ENCODE measurements at places on chromosomes 7 and 10.

- DNase-seq: no peak
- H3K27me3 ChIP-seq: no peaks in the 10 kb centered on the region
- H3K36me3 ChIP-seq: no peaks in the 10 kb centered on the region
- H3K27ac ChIP-seq: no peak overlapping the region
- no peaks in the 10 kb centered on the region for H3K4me1 ChIP-seq
Measured at GRCh38 chr7:15057272-15057671, 154.7 kb upstream of the DGKB start.

GRCh38 chr7:8284606-8285005 lies 22.6 kb upstream of the ICA1 start:
- H3K27me3 ChIP-seq: no peaks in the 10 kb centered on the region
- no peak overlapping the region for H3K4me3 ChIP-seq
- DNase-seq: no peak
- no peaks in the 10 kb centered on the region for H3K4me1 ChIP-seq
- H3K36me3 ChIP-seq: no peaks in the 10 kb centered on the region

- no peak overlapping the region for H3K27ac ChIP-seq
- H3K4me3 ChIP-seq: no peak overlapping the region
- no peaks in the 10 kb centered on the region for H3K4me1 ChIP-seq
- DNase-seq: no peak
Measured at GRCh38 chr10:132363376-132363775, 31.4 kb downstream of the LRRC27 start.

- H3K4me3 ChIP-seq: no peak overlapping the region
- H3K27ac ChIP-seq: no peak overlapping the region
- H3K4me1 ChIP-seq: no peaks in the 10 kb centered on the region
- no peaks in the 10 kb centered on the region for H3K27me3 ChIP-seq
- DNase-seq: no peak
Measured at GRCh38 chr7:11726794-11727155, 105.2 kb downstream of the THSD7A start.

DNA sequence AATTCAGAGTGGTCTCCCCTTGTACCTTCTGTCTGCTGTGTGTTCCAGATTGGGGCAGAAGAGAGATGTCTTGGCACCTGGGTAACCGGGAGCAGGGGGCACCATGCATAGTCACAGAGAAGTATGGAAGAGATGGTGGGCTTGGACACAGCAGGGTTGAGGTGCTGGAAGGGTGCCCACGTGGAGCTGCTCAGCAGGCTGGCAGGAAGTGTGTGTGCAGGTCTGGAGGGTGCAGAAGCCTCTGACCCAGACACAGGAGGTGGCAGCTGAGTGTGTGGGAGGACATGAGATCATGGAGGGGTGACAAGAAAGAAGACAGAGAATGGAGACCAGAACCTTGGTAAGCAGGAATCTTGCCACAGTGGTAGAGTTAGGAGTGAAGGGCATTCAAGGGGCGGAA lies 42.3 kb upstream of the DUSP5 start:
- DNase-seq: no peak
- no peak overlapping the region for H3K4me3 ChIP-seq
- H3K4me1 ChIP-seq: peaks cover 37% of the 10 kb centered on the region
- H3K36me3 ChIP-seq: no peaks in the 10 kb centered on the region

GRCh38 chr7:50792342-50793119 lies 9.8 kb upstream of the GRB10 start:
- H3K4me3 ChIP-seq: peak overlapping the region; percentile 66
- H3K36me3 ChIP-seq: no peaks in the 10 kb centered on the region
- DNase-seq: no peak
- H3K27me3 ChIP-seq: peaks cover 39% of the 10 kb centered on the region

DNA sequence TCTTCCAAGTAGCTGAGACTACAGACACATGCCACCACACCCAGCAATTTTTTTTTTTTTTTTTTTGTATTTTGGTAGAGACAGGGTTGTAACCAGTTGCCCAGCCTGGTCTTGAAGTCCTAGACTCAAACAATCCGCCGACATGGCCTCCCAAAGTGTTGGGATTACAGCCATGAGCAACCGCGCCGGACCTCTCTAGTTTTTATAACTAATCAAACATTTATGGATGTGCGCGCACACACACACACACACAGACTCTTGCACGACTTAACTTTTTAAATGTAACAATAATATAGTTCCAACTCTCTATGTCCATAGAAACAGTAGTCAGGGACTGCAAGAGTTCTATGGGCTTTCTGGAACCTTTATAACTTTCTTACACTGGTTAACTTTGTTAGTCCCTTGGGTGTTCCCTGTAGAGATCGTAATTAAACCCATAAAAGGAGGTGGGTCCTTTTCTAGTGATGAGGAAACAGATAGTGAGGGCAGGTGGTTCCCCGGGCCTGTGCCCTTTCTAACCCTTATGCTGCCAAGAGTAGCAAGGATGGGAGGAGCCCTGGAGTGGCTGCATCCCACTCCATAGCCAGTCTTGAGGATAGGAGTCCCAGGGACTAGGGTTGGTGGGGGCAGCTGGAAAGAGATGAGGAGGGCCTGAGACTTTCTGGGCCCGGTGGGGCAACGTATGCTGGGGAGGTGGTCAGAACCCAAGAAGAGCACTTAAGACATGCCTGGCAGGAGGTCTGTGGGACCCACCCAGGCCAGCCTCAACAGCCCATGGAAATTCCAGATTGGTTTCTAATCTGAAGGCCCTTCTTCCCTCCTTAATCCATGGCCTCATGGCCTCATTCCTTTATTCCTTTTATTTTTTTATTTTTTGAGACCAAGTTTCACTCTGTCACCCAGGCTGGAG lies 8.6 kb downstream of the MARVELD1 start:
- no peak overlapping the region for H3K27ac ChIP-seq
- no peak for DNase-seq
- H3K4me3 ChIP-seq: no peak overlapping the region
- H3K27me3 ChIP-seq: peaks cover 56% of the 10 kb centered on the region

- no peak overlapping the region for H3K27ac ChIP-seq
- H3K36me3 ChIP-seq: no peaks in the 10 kb centered on the region
- DNase-seq: no peak
- H3K4me1 ChIP-seq: peaks cover 6% of the 10 kb centered on the region
- no peaks in the 10 kb centered on the region for H3K27me3 ChIP-seq
Measured at GRCh38 chr10:35225204-35225603, 98.6 kb downstream of the CREM start.

GRCh38 chr10:128049226-128050120 lies 76.8 kb downstream of the MKI67 start:
- no peaks in the 10 kb centered on the region for H3K36me3 ChIP-seq
- H3K4me1 ChIP-seq: peaks cover 92% of the 10 kb centered on the region
- peak overlapping the region; percentile 50 for H3K4me3 ChIP-seq
- H3K27ac ChIP-seq: peak overlapping the region; percentile 89

- no peak for DNase-seq
- H3K27me3 ChIP-seq: no peaks in the 10 kb centered on the region
- peaks cover 18% of the 10 kb centered on the region for H3K4me1 ChIP-seq
- H3K36me3 ChIP-seq: no peaks in the 10 kb centered on the region
- H3K4me3 ChIP-seq: no peak overlapping the region
- no peak overlapping the region for H3K27ac ChIP-seq
Measured at GRCh38 chr10:126903656-126904360, 1.4 kb upstream of the DOCK1 start.

DNA sequence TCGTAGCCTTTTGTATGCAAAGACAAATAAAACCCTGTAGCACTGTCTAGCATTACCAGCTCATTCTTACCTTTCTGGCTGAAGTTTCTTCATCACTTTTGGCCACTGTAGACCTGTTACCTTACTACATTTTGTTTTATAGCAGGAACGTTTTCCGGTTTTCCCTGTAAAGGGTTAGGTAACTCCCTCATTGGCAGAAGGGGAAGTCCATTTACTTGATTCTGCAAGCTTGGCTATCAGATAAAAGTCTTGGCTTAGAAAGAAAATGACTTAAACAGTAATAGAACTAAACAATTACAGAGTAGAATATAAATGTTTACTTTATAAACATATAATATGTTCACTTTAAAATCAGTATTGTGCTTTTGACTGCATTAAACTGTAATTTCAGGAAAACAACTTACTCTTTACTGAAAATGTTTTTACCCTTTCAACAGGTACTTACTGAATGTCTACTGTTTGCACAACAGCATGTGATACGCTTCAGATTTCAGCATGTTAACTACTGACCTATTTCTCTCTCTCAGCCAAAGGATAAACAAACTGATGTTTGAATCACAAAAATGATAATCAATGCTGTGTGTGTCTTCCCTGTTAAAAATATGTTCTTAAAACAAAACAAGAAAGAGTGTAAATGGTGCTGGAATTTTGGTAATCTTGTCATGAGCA lies 67.1 kb downstream of the OTUD1 start:
- H3K27ac ChIP-seq: no peak overlapping the region
- H3K27me3 ChIP-seq: no peaks in the 10 kb centered on the region
- DNase-seq: no peak
- no peak overlapping the region for H3K4me3 ChIP-seq

Measured in esophagus squamous epithelium (tissue), 5 donors.